SK-MEL-5 (cell line): ENCODE measurements at places on chromosomes 16 and 17. TPM values are rescaled to one million over a fixed set of nuclear protein-coding genes. Genes with fewer than 3 reads are reported as not detected.

The HID1 gene
- 0.21 TPM in 1 of 2 replicates, not detected in the other for total RNA-seq

The CACNA1G gene
- total RNA-seq: not detected in 2 replicates

The SLC2A4 gene
- total RNA-seq: 0.79 and 1.1 TPM in 2 replicates

The STH gene
- total RNA-seq: not detected in 2 replicates

The CD300E gene
- total RNA-seq: not detected in 2 replicates

The CIBAR2 gene
- not detected in 2 replicates for total RNA-seq

The LGALS9C gene
- total RNA-seq: not detected in 2 replicates

The TEKT5 gene
- 1.4 TPM in 1 of 2 replicates, not detected in the other for total RNA-seq

The RNF157 gene
- 28.1 and 33.9 TPM in 2 replicates for total RNA-seq

The KRTAP2-2 gene
- not detected in 2 replicates for total RNA-seq

The CCDC92B gene
- total RNA-seq: 0.29 and 0.58 TPM in 2 replicates

The CLEC18B gene
- not detected in 2 replicates for total RNA-seq

The CA4 gene
- total RNA-seq: not detected in 2 replicates

The CLN3 gene
- total RNA-seq: 17.7 and 29.4 TPM in 2 replicates
